Spinal cord (tissue), 10 donors: ENCODE measurements at places on chromosomes 2 and 18. TPM values are rescaled to one million over a fixed set of nuclear protein-coding genes. Genes with fewer than 3 reads are reported as not detected.
A peak's percentile ranks its signal among the peaks of the same experiment; 100 is the strongest.

Gene DUSP11
- total RNA-seq, result 29.9 TPM

Gene FASTKD2
- 58.8 TPM for total RNA-seq

Gene CCDC74A
- total RNA-seq, result 20.7 TPM

Gene TLX2
- 0.69 TPM for total RNA-seq

Gene IGFBP5
- 292 TPM for total RNA-seq

Gene ERFE
- 1.8 TPM for total RNA-seq

Gene PLGLB1
- 10.0 TPM for total RNA-seq

Gene CCDC74B
- total RNA-seq, result 17.6 TPM

Gene PLEKHA3
- total RNA-seq, result 13.3 TPM

Gene TTN
- 4.5 TPM for total RNA-seq

DNA sequence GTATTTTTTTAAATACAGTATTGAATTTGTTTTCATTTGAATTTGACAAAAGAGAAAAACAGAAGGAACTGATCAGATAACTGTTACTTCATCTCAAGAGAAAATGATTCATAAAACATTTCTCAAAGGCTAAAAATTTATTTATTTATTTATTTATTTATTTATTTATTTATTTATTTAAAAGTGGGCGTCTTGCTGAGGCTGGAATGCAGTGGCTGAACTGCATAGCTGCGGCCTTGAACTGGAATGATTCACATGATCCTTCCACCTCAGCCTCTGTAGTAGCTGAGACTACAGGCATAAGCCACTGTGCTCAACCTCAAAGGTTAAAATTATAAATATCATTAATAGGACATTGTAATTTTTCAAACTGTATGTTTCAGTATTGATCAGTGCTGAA lies 4.5 kb upstream of the PUM2 start:
- no peak for DNase-seq

DNA sequence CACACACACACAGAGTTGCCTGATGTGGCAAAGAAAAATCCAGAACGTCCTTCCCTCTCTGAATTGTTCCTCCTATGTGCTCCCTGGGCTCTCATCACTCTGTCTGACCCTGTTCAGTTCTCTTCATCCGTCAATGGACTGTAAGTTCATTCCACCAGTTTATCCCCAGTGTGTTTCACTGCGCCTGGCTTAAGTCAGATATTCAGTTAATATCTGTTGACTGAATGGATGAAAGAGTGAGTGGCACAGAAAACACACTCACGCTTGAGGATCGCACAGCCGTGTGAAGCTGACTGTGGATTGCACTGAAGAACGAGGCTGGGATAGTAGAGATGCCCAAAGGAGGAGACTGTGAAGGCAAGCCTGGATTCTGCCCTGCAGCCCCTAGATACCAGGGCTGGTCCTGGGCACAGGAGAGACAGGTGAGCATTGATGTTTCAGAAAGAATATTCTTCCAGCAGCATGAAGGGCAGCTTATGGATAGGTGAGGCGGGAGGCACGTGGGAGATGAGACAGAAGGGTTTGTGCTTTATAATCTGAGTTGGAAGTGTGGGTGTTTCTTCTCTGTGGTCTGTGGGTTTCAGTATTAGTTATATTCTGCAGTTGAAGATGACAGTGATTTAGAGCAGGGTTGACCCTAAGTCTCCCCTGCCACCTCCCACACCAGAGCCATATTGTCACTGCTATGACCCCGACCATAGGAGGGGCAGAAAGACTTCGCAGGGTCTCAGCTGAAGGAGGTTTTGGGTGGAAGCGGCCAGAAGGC lies 129.9 kb downstream of the SOCS6 start:
- DNase-seq, result no peak

GRCh38 chr2:68948710-68949109 lies 4.0 kb downstream of the GKN2 start:
- no peak for DNase-seq

- DNase-seq, result peak; percentile 31
These were observed 216.3 kb upstream of the DTNA start for GRCh38 chr18:34493566-34494358.

GRCh38 chr2:57080035-57080434 lies 896.2 kb downstream of the CCDC85A start:
- DNase-seq, result no peak

DNA sequence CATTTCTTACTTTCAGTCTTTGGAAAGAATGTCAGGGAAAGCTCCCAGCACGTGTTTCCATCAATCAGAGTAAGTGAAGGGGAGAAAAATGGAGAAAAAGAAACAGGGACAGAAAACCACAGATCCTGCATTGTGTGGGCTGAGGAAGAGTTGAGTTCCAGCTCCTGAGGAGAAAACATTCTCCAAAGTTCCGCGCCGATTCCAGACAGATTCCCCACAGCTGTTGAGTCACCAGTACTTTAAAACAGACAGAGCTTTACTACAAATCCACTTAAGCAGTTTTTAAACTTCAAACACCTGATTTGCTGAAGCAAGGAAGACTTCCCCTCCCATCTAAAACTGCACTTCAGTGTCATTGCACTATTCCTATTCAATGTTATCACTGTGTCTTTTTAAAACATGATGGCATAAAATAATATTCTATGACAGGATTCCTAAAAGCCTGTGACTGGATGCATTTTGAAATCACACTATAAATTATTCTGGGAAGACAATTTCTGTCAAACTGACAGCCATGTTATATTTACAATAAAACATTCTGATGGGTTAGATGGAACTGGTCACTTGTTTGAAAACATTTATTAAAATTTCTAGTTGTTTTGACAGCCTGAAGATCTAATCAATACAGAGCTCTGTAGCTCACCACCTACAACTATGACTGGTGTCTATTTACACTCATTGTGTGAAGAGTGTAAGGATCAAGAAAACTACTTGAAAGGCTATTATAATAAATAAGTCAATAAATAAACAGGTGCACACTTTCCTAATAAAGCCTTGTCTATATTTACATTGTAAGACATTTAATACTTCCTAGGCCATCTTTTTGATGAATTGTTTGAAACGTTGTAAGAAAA lies 40.9 kb downstream of the TCF4 start:
- DNase-seq, result peak; percentile 42

DNA sequence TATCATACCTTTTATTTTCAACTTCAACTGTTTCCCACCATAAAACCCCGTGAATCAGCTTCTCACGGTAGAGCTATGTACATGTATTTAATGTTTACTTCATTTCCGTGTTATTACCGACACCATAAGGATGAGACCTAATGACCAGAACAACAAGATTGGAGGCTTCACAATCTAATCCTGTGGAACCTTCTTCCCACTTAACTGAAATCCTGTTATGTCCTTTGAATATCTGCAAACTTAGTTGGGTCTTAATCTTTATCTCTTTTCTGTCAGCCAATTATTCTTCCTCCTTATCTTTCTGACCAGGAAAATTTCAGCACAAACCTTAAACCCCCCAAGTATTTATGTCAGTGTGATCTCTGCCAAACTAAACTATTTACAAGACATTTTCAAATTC lies 214.4 kb downstream of the TMX3 start:
- no peak for DNase-seq

DNA sequence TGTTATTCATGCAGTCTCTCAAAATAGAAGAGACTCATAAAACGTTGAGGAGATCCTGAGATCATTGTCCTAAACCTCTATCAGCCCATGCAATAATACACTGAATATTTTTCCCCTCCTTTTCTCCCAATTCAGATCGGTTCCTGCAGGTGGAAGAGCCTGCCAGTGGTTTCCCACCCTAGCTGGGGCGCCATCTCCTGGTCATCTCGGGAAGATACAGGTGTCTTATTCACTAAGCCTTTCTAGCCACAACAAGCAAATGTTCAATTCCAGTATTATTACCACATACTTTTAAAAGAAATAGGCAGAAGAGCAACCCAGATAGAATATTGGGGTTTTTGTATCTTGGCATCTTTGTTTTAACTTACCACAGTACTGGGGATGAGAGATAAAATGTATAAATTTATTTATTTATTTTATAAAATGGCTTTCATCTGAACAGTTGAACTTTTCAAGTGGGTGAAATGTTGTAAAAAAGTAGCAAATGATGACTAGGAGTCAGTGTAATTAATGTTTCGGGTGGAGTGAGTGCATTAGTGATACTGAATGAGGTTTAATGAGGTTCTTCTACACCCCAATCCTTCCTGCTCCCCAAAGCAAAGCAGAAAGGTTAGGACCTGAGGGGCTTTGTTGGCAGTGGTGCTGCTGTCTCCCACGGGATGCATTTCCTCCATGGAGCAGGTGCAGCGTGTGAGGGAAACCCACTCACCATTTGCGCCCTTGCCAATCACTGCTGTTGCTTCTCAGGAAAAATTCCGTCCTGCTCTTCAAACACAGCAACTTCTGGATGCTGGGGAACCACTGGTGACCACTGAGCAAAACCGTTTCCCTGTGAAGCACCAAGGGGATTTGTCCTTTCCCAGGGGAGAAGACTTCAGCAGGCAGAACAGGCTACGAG lies 147.1 kb upstream of the FHL2 start:
- DNase-seq, result no peak

DNA sequence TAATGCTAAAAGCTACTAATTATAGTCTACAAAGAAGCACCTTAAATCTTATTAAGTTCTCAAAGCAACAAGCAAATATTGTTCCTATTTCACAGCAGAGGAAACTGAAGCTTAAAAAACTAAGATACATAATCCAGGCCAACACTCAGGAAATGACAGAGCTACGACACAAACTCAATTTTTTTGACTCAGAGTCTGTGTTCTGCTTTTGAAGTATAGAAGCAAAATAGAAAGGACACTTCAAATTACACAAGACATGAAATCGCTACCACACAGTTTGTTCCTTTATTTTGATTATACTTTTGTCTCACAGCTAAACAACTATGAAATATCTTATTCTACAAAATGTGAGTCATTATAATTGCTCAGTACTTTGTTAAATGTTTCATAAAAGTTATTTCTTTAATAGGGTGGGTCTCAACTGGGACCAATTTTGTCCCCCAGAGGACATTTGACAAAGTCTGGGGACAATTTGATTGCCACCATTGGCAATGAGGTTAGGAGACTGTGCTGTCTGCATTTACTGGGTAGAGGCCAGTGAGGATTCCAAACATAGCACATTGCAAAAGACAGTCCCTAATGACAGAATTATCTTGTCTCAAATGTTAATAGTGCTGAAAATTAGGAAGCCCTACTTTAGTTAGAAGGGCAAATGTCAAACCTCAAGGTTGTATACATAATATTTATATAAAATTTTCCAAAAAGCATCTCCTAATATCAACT lies 101.5 kb upstream of the GRB14 start:
- no peak for DNase-seq

DNA sequence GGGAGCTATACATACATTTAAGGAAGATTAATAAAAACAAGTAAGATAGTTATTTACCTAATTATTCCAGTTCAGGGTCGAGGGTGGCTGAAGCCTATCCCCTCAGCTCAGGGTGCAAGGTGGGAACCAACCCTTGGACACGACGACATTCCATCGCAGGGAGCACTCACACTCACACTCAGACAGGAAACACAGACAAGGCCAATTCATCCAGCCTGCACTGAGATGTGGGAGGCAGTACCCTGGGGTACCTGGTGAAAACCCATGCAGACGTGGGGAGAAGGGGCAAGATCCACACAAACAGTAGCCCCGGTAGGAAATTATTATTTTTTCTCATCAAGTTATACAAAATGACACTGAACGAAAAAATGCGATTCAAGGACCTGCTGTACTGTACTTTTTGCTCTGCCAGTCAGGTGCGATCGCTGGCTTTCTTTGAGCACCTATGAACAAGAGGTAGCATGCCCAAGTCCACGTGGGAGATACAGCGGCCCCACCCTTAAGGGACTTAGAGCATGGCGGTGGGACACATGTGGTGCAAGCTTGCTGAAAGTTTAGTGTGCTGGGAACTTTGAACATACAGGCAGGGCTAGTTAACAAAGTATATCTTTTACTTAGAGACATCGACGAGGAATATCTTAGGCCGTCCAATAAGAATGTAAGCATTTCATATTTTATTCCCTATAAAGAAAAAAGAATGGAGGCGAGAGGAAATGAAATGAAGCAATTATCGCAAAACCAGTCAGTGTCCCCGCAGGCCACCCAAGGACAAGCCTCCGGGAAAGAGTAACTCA lies 624 bp downstream of the METTL8 start:
- DNase-seq, result no peak

- DNase-seq, result no peak
These were observed 34.9 kb downstream of the FAM110C start for GRCh38 chr2:11248-11941.

DNA sequence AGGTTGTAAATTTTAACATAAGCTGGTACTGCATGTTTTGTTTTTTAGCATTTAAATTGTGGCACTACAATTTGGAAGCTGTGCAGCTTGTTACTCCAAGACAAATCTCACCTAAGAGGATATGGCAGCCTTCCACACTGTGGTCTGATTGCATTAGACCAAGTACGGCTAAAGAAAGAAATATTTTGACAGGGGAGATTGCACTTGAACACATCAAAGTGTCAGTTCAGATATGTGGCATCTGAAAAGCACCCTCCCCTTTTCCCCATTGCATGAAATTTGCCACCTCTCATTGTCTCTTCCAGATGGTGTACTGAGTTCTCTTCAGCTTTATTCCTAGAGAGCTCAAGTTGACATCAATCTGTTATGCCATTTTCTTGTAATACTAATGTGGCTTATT lies 295.9 kb downstream of the ERBB4 start:
- DNase-seq, result no peak

DNA sequence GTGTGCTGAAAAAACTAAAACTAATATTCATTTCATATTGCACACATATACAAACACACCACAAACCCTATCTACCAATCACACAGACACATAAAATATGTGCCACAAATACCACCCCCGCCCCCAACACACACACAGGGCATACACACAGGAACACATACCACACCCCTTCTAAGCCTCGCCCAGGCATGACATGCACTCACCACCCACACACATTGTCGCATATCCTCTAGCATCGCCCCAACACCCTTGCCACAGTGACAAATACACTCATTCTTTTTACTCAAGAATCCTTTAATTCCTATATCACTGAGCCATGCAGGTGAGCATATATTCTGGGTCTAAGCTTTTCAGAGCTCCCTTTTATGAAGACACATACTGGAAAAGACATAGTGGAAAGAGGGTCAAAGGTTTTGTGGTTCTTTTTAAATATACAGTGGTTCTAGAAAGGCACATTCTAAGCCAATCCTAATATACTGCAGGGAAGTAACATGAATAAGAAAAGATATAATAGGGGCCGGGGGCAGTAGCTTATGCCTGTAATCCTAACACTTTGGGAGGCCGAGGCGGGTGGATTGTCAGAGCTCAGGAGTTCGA lies 24.5 kb upstream of the LCLAT1 start:
- DNase-seq, result no peak

GRCh38 chr2:223824301-223824700 lies 13.1 kb downstream of the AP1S3 start:
- no peak for DNase-seq

GRCh38 chr18:28183418-28184078 lies 6.6 kb upstream of the CDH2 start:
- DNase-seq, result no peak

GRCh38 chr2:237603049-237603717 lies 12.6 kb upstream of the RAB17 start:
- DNase-seq, result no peak

DNA sequence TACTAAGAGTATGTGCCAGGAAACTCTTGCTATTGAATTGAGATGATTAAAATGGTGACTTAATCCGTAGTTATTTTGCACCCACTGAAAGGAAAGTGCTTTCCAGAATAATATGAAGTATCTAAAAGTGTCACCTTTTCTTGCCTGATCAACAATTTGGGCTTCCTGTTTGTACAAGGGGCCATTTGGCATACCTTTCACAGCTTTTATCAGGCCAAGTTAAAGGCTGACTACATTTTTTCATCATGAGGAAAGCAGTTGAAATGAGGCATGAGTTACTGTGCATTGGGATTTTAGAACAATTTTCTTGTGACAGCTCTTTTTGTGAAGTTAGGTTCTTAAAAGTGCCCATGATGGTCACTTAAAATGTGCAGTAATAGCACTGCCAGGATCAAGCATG lies 11.2 kb downstream of the TSN start:
- DNase-seq, result no peak
